Amniotic stem cell (primary cell): ENCODE measurements at places on chromosomes 1 and 21.

DNA sequence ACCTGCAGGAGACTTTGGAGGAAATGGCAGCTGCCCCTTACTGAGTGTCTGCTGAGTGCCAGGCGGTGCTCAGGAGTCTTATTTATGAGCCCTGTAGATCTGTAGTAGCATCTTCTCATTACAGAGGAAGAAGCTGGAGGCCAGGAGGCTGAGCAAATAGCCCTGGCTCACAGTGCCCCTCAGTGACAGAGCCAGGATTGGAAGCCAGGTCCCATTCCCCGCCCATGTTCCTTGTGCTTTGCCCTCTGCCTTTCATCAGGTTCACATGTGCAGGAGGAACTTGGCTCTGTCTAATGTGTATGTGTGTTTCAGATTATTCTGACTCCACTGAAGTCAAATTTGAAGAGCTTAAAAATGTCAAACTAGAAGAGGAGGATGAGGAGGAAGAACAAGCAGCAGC, 21.2 kb downstream of the KDM4A start:
- DNase-seq = no peak

GRCh38 chr1:61538228-61538627, 186.7 kb downstream of the TM2D1 start:
- DNase-seq = no peak

DNA sequence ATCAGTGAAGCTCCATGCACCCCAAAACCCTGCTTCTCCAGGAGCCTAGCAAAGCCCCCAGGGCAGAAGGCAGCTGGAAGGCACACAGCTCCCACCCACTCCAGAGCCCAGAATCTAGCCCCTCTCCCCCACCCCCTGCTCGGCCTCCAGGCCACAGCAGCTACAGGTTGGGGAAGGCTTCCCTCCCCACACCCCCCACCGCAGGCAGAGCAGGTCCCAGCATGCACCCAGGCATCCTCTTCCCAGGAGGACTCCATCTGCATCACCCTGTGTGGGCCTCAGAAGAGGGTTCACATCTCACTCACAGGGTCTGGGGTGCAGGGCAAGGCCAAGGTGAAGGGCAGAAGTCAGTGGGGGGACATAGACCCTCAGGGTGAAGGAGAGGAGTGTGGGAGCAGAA, 719 bp downstream of the S100A14 start:
- DNase-seq = no peak

- peak; percentile 11 for DNase-seq
These were observed 50.2 kb upstream of the TSHB start for GRCh38 chr1:114979278-114979891.

- DNase-seq = no peak
These were observed 13.4 kb downstream of the PAX7 start for GRCh38 chr1:18644013-18644399.

DNA sequence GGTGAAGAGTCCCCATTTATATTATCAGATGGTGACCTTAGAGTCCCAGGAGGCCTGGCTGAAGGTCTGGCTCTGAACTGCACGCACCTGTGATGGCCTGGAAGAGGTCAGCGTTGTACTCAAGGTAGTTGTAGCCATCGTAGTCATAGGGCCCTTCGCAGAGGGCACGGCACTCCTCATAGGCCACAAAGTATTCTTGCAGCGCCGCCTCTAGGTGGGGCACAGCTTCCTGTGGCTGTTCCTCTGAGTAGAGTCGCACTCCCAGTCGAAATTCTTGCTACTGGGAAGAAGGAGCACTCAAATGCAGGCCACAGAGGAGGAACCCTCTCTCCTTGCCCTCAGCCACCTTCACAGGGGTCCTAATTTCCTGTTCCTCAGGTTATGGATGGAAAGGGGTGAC, 7.7 kb downstream of the P3H1 start:
- DNase-seq = no peak

GRCh38 chr1:233478611-233479010, 135.3 kb upstream of the KCNK1 start:
- no peak for DNase-seq

DNA sequence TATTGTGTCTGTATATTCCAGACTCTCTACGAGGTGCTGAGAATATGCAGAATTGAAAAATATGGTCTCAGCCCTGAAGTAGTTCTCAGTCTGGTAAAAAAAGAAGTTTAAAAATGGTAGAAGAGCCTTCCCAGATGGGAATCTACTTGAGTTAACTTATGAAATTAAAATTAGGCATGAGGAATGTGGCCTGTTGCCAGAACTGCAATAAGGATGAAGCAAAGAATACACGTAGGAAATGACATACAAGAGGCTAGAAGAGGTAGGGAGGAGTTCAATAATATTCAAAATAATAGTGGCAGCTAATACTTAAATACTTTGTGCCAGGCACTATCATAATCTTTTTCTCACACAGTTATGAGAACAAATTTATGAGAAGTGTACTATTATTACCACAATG, 6.3 kb downstream of the ASPM start:
- DNase-seq = no peak

GRCh38 chr1:180695282-180695681, 63.5 kb downstream of the XPR1 start:
- no peak for DNase-seq

DNA sequence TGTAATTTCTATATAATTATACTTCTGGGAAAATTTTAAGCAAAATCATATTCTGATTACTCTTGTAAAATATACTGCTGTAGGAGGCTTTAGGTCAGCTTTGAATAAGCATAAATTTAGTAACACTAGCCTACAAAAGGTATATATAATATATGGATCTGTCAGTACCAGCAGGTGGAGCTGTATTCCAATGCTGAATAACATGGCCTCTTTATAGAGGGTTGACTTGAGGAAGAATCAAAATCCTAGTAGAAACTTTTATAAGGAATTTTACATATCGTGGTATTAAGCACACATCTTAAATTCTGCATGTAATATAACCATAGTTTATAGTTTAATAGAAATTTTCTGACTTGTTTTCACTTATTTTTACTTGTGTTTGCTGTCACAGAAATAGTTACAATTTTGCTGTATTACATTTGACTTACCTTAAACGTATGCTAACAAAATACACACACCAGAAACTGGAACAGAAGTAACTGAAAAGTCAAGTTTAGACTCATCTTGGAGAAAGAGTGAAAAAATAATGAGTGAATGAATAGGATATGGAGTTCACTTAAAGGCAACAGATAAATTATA, 79.3 kb downstream of the HMCN1 start:
- peak; percentile 42 for DNase-seq
